HuH-7 (cell line): ENCODE measurements at places on chromosomes 7 and 10.

- peak; percentile 90 for DNase-seq
These were observed 14.8 kb downstream of the ADAM8 start for GRCh38 chr10:133261726-133262325.

- no peak for DNase-seq
These were observed 150.7 kb downstream of the PAXIP1 start for GRCh38 chr7:154852205-154852604.

GRCh38 chr7:118436663-118437062 is 212.2 kb downstream of the ANKRD7 start:
- DNase-seq = no peak

DNA sequence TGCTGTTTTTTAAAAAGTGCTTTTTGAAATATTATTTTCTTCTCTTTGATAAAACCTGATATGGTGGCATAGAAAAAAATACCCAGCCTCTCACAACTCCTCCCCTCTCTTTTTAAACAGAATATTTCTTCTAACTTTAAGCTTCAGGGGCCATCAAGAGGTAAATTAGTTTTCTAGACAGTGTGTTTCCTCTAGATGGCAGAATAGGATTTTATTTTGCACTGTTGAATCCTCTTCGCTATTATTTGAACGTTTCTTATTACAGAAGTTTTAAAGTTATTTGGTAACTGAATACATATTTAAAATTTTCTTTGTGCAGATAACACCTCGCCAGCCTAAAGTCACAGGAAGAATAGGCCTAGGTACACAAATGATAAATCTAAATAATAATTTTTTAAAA is 30.3 kb downstream of the ARL5B start:
- DNase-seq = no peak

- DNase-seq = no peak
These were observed 923.6 kb downstream of the GATA3 start for GRCh38 chr10:8978100-8978499.

- DNase-seq = no peak
These were observed 282.7 kb upstream of the ZNF32 start for GRCh38 chr10:43931308-43931930.

- no peak for DNase-seq
These were observed 4.3 kb downstream of the OR2A2 start for GRCh38 chr7:144113651-144114050.

- no peak for DNase-seq
These were observed 86.7 kb downstream of the RGS10 start for GRCh38 chr10:119455609-119456434.

DNA sequence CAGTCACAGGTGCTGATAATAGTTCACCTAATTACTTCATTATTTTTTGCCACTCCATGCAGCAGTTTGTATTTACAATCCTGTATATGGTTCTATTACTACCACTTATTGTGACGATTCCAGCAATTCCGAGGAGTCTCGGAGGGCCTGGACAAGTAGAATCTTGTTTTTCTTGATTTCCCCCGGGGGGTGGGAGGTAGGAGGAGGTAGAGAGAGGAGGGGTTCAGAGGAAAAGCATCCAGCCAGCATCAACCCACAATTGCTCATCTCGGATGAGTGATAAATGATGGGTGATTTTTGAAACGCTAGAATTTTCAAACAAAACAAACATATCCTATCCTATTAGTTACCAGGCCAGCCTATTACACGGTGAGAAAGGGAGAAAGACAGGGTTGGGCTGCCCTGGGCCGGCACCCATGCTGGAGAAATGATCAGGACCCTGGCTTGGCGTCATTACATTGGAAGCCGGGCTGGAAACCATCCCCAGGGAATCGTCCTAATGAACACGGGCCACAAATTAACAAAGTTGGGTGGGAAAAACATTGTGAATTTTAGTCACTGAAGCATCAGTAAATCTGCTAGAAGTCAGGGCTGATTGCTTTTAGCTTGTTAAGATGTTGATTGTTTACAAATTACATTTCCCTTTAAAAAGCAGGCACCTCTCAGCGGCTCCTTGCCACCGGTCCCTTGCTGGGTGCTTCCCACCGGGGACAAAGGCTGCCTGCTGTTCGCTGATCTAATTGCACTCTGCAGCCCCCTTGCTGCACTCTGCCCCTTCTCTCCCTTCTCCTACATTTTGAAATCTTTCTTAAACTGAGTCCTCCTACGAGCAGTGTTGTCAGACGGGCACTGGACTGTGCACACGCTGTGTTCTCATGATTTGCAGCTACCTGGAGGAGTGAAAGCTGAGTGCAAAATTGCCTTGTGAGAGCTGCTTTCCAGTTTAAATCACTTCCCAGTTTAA is 95.5 kb downstream of the FAM204A start:
- DNase-seq = no peak

GRCh38 chr10:1425879-1426278 is 311.4 kb downstream of the ADARB2 start:
- DNase-seq = no peak

DNA sequence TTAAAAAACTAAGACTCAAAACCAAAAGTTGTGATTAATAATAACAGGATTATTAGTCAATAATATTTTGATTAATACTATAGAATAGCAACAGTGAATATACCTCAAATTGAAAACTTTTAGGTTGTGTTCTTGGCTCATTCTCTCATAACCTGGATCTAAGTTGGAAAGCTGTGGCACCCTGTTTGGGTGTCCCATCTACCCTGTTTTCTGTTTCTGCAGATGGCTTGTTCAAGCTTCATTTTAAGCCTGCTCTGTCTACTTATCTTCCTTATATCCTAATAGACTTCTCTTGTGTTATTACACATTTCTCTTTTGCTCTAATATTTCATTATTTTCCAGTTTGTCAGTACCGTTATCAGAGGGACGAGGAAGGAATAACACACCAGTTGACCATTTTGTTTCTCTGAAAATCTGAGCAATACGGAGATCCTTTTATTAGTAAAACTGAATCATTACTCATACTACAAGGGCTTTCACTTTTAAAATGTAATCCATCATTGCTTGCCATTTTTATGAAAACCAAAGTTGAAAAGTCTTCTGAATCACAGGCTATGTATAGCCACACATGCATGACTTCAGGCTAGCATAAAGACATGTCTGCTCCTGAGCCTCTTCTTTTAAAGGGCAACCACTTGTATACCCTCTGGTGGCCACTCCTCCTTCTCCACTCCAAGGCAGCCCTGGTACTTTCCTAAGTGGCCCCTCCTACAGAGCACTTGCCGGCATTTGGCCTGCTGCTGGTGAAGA is 22.3 kb downstream of the COX15 start:
- no peak for DNase-seq

- peak; percentile 50 for DNase-seq
These were observed 20.8 kb downstream of the PRKAG2 start for GRCh38 chr7:151856098-151856497.

DNA sequence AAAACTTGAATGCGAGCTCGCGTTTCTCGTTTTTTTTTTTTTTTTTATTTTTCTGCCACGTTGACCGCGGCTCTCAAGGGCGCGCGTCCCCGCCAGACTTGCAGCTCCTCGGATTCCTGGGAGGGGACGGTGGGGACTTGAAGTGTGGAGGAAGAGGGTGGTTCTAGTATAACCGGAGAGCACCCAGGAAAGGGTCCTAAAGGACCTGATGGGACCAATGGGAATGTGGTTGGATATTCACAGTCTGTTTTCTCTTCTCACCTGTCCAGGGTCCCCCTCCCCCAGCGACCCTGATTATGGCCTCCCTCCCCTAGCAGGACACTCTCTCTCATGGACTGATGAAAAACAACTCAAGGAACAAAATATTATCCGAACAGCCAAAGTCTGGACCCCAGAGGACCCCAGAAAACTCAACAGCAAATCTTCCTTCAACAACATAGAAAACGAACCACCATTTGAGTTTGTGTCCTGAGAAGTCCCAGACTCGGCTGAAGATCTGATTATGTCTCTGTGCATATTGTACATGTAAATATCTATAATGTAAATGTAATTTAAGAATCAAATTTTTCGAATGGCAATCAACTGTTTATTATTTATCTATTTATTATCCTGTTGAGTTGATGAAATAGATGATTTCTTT is 1.4 kb downstream of the PTF1A start:
- no peak for DNase-seq

- no peak for DNase-seq
These were observed 54.8 kb downstream of the CRTAC1 start for GRCh38 chr10:97975598-97975997.

GRCh38 chr7:84847790-84848189 is 339.1 kb downstream of the SEMA3D start:
- no peak for DNase-seq

GRCh38 chr10:61642150-61642571 is 20.6 kb upstream of the CABCOCO1 start:
- no peak for DNase-seq

- no peak for DNase-seq
These were observed 101.5 kb downstream of the GRM3 start for GRCh38 chr7:86745013-86745745.
